ENCODE measurements at places on chromosomes 7 and 10. TPM values are rescaled to one million over a fixed set of nuclear protein-coding genes. Genes with fewer than 3 reads are reported as not detected.
A peak's percentile ranks its signal among the peaks of the same experiment; 100 is the strongest.

Gene MBL2
- total RNA-seq: not detected

Gene PKD2L1
- not detected for total RNA-seq

Gene DGKB
- 0.48 TPM for total RNA-seq

Gene TRAPPC14
- total RNA-seq: 23.4 TPM

Gene AKR1C3
- total RNA-seq: 1,870 TPM

Gene FGFR2
- not detected for total RNA-seq

Gene LIPF
- total RNA-seq: not detected

GRCh38 chr10:5538892-5539651 is 14.3 kb downstream of the CALML3 start:
- H3K4me1 ChIP-seq: peaks cover 61% of the 10 kb centered on the region
- peaks cover 10% of the 10 kb centered on the region for H3K36me3 ChIP-seq
- no peak overlapping the region for H3K4me3 ChIP-seq
- peak overlapping the region; percentile 57 for H3K27ac ChIP-seq
- no peaks in the 10 kb centered on the region for H3K27me3 ChIP-seq

DNA sequence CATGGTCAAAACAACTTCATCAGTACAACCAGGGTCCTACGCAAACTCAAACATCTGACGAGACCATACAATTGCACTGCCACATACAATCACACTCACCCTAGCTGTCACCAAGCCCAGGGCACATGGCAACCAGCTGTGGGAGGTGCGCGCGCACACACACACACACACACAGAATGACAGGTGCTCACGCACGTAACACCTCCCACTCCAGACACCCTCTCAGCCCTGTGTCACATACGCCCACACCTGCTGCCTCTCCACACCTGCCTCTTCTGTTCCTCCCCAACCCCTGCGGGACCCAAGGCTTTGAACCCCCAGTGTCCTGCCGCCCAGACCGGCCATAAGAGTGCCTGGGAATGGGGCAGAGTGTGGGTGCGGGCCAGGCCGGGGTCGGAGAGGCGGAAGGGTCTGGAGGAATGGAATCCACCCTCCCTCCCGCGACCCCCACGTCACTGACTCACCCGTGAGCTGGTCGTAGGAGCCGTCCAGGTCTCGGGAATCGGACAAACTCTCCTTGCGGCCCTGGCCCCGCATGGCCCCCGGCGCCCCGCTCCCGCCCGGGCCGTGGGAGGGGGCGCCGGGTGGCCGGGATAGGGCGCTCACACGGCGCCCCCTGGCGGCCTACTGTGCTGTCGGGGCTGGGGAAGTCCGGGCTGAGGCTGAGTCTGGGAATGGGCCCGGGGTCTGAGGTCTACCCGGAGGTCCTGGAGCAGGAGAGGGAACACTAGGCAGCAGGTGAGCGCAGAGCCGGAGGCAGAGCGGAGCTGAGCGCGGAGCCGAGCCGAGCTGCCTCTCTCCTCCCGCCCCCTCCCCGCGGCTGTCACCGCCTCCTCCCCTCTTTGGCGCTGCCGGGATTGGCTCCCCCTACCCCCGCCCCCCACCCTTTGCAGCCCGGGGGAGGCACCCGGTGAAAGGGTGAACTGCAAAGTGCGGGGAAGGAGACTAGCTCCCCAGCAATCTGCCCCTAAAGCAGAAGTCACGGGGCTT is at the start of gene KCNIP2:
TSS of gene KCNIP2 (minus strand) at position 769 of the 990 bp plus-strand sequence. CDS start at position 537, 232 bp downstream.
- no peak within 1 kb of the TSS for H3K4me3 ChIP-seq
- no peaks in the 10 kb centered on the region for H3K27me3 ChIP-seq
- H3K27ac ChIP-seq: no peak within 1 kb of the TSS
- no peak for DNase-seq
- no peaks in the 10 kb centered on the region for H3K4me1 ChIP-seq

DNA sequence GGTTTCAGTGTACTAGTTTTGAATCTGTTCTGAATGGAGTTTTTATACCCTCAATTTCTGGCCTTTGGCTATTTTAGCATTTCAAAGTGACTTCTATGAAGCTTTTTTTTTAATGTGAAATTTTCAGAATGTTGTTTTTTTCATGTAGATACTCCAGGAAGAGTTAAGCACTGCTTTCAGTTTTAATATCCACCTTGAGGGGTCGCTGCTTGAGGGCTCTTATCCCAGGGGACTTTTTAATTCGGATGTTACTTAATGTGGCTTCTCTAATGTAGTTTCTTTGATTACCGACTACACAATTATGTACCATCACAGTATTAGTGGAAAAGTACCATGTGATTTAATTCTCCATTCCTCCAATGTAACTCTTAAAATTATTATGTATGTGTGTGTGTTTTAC is 5.2 kb downstream of the IFIT5 start:
- no peak overlapping the region for H3K4me3 ChIP-seq
- H3K36me3 ChIP-seq: no peaks in the 10 kb centered on the region
- H3K4me1 ChIP-seq: no peaks in the 10 kb centered on the region
- H3K27me3 ChIP-seq: no peaks in the 10 kb centered on the region
- no peak overlapping the region for H3K27ac ChIP-seq
- no peak for DNase-seq

- no peaks in the 10 kb centered on the region for H3K27me3 ChIP-seq
- DNase-seq: no peak
Observed at GRCh38 chr10:50044941-50045664, 22.7 kb upstream of the WASHC2A start.

DNA sequence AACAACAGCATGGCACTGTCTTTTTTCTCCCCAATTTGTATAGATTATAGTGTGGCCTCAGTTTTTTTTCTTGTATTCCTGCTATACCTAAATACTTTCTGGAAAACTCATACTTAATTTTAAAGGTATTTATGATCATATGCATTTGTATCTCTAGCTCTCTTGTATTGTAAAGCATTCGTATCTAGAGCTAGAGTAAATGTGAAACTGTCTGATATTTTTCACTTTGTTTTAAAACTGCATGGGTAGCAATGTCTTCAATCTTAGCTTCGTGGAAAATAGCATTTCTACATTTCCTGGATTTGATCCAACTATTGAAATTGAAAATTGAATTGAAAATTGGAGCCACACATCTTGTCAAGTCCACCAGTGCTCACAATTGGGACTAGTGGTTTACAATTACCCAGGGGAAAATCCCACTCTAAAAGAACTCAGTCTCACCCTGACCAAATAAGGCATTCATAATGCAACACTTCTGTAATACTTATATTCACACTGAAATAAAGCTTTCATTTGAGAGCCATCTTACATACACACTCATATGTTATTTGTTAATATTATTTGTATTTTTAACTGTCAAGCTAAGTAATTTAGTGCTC is 51.3 kb upstream of the KLF6 start:
- no peaks in the 10 kb centered on the region for H3K27me3 ChIP-seq
- no peak overlapping the region for H3K4me3 ChIP-seq
- no peak overlapping the region for H3K27ac ChIP-seq
- DNase-seq: no peak

DNA sequence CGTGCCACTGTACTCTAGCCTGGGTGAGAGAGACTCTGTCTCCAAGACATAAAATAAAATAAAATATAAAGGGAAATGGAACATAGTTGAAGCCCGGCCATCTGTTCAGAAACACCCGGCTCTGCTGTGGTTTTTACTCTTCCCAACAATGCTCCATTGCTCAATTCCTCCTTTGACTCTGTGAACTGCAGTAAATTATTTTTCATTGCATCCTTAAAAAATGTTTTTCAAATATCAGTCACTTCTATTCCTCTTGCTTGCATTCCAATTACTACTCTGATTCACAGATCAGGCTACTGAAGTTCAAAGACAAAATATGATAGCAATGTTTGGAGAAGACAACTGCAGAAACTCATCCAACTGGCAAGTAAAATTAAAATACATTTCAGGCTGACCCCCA is 983.0 kb downstream of the SORCS1 start:
- H3K27ac ChIP-seq: no peak overlapping the region
- H3K27me3 ChIP-seq: no peaks in the 10 kb centered on the region
- H3K4me1 ChIP-seq: no peaks in the 10 kb centered on the region
- H3K36me3 ChIP-seq: no peaks in the 10 kb centered on the region

DNA sequence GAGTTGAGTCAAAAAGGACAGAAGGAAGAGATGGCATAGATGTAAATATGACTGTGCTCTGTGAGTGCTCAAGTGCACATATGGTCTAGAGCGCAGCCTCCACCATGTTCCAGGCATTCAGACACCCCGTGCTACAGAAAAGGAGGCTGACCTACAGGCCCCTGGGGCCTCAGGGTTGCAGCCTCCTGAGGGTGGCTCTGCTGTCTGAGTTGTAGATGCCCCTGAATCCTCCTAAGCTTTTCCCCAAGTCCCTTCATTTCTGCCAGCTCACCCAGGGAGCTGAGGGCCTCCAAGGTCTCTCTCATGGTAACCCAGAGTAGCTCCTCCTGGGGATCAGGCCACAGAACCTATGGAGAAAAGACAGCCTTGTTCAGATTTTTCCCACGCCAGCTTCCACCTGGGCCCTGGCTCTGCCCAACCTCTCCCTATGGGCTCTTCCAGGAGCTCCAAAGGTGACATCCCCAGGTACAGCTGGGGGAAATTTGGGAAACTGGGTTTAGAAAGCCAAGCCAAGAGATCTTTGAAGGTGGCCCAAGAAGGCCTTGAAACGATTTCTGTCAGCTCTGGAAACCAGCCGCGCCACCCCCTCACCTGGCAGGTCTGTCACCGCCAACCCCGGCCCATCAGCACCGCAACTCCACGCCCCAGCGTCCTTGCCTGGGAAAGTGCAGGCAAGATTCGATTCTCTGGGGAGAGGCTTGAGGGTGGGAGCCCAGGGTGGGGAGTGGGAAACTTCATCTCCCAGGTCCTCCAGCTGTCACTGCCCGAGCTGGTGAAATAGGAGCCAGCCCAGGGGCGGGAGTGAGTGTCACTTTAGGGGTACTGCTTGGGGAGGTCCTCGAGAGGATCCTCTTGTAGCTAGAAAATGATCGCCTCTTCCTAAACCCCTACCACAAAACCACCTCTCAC is 2.4 kb downstream of the ZNF467 start:
- no peak for DNase-seq
- peaks cover 20% of the 10 kb centered on the region for H3K27me3 ChIP-seq
- H3K36me3 ChIP-seq: no peaks in the 10 kb centered on the region
- H3K27ac ChIP-seq: no peak overlapping the region
- no peaks in the 10 kb centered on the region for H3K4me1 ChIP-seq

GRCh38 chr7:108097703-108098102 is 32.5 kb downstream of the LAMB4 start:
- H3K4me3 ChIP-seq: no peak overlapping the region
- H3K36me3 ChIP-seq: no peaks in the 10 kb centered on the region
- H3K27me3 ChIP-seq: no peaks in the 10 kb centered on the region
- H3K4me1 ChIP-seq: peaks cover 24% of the 10 kb centered on the region
- no peak overlapping the region for H3K27ac ChIP-seq
- no peak for DNase-seq

- H3K4me3 ChIP-seq: no peak overlapping the region
- H3K4me1 ChIP-seq: peaks cover 6% of the 10 kb centered on the region
- no peak for DNase-seq
- no peak overlapping the region for H3K27ac ChIP-seq
Observed at GRCh38 chr10:78616125-78616695, 452.6 kb upstream of the ZMIZ1 start.

GRCh38 chr10:9331583-9332008 is 1277.1 kb downstream of the GATA3 start:
- no peak overlapping the region for H3K4me3 ChIP-seq
- H3K27ac ChIP-seq: no peak overlapping the region
- H3K4me1 ChIP-seq: no peaks in the 10 kb centered on the region
- DNase-seq: no peak
- peaks cover 13% of the 10 kb centered on the region for H3K27me3 ChIP-seq

GRCh38 chr7:149716932-149717307 is 56.5 kb downstream of the ZNF467 start:
- no peak overlapping the region for H3K27ac ChIP-seq
- no peaks in the 10 kb centered on the region for H3K36me3 ChIP-seq
- H3K4me1 ChIP-seq: peaks cover 9% of the 10 kb centered on the region
- H3K4me3 ChIP-seq: no peak overlapping the region
- no peak for DNase-seq

DNA sequence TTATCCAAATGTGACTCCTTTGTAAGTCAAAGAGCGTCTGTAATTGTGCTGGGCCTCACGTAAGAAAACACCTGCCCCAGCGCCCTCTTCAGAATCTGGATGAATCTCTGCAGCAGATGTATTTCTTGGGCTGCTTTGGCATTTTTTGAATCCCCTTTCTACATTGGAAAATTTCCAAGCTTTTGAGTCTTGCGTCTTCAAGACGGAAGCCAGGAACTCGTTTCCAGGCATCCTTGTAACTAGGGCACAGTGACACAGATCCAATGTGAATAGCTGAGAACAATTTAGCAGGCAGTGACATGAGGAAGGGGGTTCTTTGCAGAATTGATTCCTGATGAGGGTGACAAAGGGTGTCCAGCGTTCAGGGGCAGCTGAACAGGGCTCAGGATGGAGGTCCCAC is 862.3 kb downstream of the TYW1 start:
- H3K36me3 ChIP-seq: no peaks in the 10 kb centered on the region
- DNase-seq: no peak
- H3K4me1 ChIP-seq: no peaks in the 10 kb centered on the region
- H3K4me3 ChIP-seq: no peak overlapping the region
- H3K27me3 ChIP-seq: peaks cover 18% of the 10 kb centered on the region
- H3K27ac ChIP-seq: no peak overlapping the region

- no peaks in the 10 kb centered on the region for H3K27me3 ChIP-seq
- DNase-seq: no peak
Observed at GRCh38 chr10:125859128-125859817, 21.8 kb downstream of the DHX32 start.

DNA sequence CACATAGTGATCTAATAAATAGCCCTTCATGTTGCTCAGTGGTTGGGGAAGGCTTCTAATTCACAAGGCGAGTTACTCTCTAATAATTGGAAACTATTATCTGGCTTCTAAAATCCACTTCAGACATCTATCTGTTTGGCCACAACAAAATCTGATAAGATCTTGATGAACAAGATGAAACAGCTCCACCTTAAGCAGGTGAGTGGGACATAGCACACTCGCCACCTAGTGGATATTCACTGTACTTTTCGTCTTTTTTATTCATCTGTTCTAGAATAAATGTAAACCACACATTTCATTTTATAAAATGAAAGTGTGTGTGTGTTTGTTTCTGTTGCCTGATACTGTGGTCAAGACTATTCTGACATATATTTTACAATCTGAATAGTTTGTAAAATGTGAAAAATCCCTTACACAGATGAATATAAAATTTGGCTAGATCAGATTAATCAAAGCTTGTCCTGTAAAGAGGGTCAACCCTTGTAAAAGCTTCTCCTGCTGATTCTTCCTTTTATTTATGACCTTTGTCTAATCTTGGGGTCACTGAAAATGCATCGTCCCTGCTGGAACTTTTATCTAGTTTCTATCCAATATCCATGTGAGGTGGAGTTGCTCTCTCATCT is 26.5 kb upstream of the CNTNAP2 start:
- H3K36me3 ChIP-seq: no peaks in the 10 kb centered on the region
- DNase-seq: peak; percentile 49
- H3K27ac ChIP-seq: no peak overlapping the region
- no peaks in the 10 kb centered on the region for H3K27me3 ChIP-seq

DNA sequence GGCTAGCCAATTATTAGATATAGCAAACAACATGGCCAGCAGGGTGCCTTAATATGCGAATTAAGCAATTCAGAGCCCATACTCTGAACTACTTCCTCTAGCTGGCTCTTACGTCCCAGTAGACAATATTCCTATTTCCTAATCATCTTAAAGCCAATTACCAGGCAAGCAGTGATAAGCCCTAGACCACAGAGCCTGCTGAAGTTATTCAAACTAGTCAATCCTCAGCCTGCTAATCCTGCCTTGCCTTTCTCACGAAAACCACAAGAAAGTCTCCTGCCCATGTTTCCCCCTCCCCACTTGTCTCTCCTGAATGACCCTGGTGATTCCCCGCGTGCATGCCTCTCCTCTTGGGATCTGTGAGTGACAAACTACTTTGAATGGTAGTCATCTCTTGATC is 86.8 kb upstream of the CACNA2D1 start:
- peaks cover 21% of the 10 kb centered on the region for H3K4me1 ChIP-seq
- no peak overlapping the region for H3K27ac ChIP-seq
- H3K36me3 ChIP-seq: no peaks in the 10 kb centered on the region
- H3K4me3 ChIP-seq: no peak overlapping the region
- H3K27me3 ChIP-seq: no peaks in the 10 kb centered on the region
- DNase-seq: no peak

Measured in PC-9 (cell line).